ENCODE measurements at places on chromosomes 7 and 10.

DNA sequence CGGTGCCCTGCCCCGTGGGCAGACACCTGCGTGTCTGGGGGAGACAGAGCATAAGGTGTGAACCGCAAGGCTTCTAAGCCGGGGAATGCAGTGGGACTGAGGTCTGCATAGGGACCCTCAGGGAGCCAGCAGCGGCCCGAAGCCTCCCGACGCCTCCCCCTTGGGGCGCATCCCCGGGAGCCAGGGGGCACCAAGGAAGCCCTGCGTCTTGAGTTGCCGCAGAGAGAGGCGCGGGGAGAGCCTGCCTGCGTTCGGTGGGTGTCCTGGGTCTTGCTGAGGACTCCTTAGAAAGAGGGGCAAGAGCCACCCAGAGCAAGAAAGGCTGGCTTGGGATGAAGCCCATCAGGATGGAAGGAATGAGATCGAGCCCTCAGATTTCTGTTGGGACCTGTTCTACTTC, 18.2 kb upstream of the UNCX start:
- DNase-seq, result no peak

DNA sequence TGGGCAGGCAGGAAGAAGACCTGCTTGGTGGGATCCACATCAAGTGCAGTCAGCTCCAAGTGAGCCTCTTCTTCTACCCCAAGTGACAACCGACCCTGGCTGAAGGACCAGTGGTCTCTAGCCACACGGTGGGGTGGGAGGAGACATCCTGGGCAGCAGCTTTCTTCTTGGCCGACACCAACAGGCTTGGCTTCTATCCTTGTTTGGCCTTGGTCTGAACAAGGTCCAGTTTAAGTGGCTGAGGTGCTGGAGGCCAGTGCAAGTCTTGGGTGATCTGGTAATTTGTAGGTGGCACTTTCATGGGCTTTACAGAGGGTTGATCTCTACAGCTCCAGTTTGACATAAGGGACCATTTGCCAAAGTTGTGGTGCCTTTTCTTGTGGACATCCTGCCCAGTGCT, 63.6 kb upstream of the PDCD4 start:
- DNase-seq, result no peak

DNA sequence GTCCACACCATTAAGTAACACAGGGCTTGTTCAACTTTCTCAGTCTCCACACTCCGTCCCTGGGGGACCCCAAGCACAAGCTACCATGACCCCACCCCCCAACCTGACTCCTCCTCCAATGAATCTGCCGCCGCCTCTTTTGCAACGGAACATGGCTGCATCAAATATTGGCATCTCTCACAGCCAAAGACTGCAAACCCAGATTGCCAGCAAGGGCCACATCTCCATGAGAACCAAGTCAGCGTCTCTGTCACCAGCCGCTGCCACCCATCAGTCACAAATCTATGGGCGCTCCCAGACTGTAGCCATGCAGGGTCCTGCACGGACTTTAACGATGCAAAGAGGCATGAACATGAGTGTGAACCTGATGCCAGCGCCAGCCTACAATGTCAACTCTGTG, 81.1 kb upstream of the SAMD8 start:
- no peak for DNase-seq

GRCh38 chr10:71213127-71213621, 804 bp downstream of the UNC5B start:
- peak; percentile 8 for DNase-seq

DNA sequence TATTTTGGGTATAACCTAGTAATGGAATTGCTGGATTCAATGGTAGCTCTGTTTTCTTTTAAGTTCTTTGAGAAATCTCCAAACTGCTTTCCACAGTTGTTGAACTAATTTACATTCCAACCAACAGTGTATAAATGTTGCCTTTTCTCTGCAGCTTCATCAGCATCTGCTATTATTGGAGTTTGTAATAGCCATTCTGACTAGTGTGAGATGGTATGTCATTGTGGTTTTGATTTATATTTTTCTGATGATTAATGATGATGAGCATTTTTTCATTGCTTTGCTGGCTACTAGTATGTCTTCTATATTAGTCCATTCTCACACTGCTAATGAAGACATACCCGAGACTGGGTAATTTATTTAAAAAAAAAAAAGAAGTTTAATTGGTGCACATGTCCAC, 248.6 kb upstream of the MAGI2 start:
- no peak for DNase-seq

DNA sequence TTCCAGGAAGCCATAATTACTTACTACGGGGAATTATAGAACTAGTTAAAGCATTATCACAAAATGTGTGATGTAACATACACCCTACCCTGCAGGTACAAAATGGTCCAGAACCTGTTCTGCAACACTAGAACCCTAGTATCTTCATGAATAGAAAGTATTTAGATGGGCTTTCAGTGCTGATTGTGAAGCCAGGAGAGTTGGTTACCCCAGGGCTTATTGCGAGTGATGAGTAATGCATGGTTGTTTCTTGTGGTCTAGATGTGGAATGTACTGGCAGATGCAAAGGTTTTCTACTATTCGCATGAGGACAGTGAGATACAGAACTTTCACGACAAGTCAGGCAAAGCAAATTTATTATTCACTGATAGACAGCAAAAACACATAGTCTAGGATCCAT, 33.6 kb upstream of the AGR3 start:
- no peak for DNase-seq

DNA sequence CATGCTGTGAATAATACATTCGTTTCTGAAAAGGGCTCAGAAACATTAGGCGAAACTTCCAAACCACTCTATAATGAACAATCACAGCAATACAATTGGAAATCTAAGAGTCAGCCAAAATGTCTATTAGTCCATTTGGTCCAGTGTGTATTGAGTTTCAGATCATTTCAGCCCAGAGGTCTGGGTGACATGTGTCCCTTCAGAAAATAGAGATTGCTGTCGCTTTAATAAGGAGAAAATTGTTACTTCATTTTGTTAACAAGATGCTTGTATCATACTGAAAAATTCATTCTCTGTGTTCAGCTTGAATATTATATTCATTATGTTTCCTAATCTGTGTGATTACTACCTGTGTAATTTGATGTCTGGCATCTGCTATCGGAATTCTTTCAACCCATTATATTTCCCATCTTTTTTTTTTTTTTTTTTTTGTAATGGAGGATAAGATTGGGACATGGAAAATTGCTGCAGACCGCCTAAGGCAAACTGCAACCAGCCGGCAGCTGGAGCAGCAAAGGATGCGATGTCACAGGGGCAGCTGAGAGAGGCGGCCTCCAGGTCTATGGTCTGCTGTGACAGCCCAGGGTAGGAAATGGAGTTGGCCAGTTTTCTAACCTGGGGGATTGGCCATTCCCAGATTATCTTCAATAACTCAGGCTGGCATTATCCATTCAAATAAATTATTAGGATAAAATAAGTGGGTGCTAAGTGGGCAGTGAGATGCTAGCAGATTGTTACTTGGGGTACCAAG, 170.9 kb upstream of the NPVF start:
- no peak for DNase-seq

DNA sequence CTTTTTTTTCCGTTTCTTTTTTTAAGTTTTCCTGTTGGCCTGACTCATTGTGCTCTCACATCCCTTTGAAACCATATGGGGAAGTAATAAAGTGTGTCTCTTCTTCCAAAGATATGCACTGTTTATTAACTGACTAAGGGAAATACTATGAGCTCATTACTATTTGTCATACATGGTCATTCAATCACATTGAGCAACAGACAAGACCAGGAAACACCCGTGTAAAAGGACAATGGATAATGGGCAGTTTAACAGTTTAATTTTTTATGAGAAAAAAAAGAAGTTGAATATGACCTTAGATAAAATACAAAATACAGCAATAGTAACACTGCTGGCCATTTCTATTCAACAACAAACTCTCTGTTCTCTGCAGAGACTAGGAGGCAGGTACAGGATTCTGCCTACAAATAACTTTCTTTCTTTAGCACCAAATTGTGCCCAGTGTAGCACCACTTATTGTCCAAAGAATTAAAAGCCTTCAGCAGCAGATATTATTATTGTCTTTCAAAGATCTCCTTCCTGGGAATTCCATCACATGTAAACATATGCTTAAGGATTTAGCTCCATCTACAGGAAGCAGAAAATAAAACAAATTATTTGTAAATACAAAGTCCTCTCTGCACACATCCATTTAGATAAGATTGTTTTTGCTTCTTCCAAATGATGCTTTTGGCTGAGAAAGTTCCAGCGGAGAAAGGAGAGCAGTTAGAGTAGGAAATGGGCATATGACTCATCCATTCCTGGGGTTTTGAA, 55.0 kb upstream of the AKR1E2 start:
- no peak for DNase-seq
